Fibroblast of mammary gland (primary cell): ENCODE measurements at places on chromosomes 7 and 10.

GRCh38 chr10:86863484-86863842 is 94.0 kb downstream of the MMRN2 start:
- no peak for DNase-seq

- peak; percentile 86 for DNase-seq
Measured at GRCh38 chr10:43138021-43138756, at the start of gene CSGALNACT2. Gene CSGALNACT2 (plus strand): TSS chr10:43138445. CDS start chr10:43155150, 16,705 bp downstream.

DNA sequence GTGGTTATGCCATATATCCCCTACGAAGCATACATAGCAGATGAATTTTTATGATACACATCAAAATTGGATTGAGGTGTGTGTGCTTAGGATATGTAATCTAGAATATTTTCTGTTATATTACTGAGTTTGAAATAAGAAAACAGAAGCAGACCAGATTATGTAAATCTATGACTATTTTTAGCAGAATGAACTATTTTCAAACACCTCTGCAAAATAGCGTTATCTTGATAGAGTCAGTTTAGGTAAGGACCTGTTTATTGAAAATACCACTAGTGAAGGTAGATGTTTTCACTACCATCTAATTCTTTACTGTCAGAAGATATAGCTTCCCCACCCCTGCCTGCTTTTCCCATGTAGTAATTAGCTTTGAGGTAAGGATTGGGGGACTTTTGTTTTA is 9.1 kb downstream of the LANCL2 start:
- no peak for DNase-seq

GRCh38 chr10:49257154-49257553 is 41.8 kb upstream of the C10orf71 start:
- no peak for DNase-seq
